KBM-7 (cell line): ENCODE measurements at places on chromosomes 3 and 15.

DNA sequence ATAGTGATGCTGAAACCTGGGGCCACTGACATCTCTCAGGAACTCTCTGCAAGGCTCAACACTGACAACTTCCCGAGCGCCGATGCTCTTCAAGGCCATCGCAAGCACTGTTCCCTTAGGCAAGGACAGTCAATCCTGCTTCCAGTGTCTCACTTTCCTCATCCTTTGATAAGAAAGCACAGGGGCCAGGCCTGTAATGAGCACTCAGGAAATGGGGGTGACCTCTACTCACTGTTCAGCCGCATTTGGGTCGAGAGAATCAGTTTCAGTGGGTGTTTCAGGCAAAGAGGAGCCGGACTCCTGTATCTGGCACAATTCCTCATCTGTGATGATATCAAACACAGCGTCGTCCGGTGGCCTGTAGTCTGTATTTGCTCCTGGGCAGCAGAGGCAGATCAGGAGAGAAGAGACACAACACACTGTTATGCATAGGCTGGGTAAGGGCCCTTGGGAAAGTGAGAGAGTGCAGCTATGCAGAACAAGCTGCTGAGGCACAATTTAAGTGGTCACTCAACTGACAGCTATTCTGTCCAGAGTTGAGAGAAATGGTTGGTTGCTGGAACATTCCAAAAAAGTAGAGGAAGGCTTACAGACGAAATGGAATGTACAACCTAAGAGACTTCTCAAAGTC, 11.9 kb downstream of the CXCR6 start:
- DNase-seq = no peak

DNA sequence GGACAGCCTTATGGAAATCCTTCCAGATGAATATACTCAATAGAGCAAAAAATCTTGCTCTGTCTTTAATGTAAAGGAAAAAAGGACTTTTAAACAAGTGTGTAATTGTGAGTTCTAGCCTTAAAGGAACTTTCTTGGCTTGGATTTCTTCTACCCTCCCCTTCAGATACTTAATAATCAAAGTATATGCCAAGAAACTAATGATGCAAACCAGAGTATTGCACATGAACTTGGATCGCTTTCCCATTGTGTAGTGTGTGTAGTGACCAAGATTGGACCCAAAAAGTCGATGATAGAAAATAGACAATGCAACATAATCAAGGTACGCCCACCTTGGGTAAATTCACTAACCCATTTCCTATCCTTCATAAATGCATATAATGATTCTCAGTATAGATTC, 123.8 kb downstream of the TIGIT start:
- no peak for DNase-seq

- DNase-seq = no peak
Observed at GRCh38 chr3:143731776-143732175, 116.5 kb downstream of the SLC9A9 start.

DNA sequence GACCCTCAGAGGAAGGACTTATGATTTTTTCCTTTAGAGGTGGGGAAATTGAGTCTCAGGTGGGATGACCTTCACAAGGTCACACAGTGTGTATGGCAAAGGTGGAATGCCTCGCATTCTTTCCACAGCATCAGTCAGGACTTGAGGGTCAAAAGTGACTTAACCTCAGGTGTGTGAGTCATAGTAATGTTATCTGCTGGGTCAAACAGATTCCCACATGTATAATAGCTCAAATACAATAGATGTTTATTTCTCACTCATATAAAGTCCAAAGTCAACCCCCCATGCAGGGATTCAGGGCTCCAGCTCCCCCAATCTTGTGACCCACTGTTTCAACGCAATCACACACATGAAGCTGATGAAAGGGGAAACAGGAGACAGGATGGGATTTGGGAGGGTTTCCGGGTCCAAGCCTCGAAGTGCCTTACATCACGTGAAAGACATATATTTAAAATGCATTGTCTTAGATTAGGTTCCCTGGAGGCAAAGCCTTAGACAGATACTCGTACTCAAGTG, 34.0 kb upstream of the CCDC174 start:
- no peak for DNase-seq

GRCh38 chr15:93299675-93300074, 210.7 kb upstream of the RGMA start:
- no peak for DNase-seq

GRCh38 chr3:161317077-161317476, 54.2 kb downstream of the SPTSSB start:
- no peak for DNase-seq

GRCh38 chr15:70212286-70212962, 114.7 kb upstream of the TLE3 start:
- no peak for DNase-seq
